ENCODE measurements at places on chromosomes 3 and 15. TPM values are rescaled to one million over a fixed set of nuclear protein-coding genes. Genes with fewer than 3 reads are reported as not detected.
A peak's percentile ranks its signal among the peaks of the same experiment; 100 is the strongest.

DNA sequence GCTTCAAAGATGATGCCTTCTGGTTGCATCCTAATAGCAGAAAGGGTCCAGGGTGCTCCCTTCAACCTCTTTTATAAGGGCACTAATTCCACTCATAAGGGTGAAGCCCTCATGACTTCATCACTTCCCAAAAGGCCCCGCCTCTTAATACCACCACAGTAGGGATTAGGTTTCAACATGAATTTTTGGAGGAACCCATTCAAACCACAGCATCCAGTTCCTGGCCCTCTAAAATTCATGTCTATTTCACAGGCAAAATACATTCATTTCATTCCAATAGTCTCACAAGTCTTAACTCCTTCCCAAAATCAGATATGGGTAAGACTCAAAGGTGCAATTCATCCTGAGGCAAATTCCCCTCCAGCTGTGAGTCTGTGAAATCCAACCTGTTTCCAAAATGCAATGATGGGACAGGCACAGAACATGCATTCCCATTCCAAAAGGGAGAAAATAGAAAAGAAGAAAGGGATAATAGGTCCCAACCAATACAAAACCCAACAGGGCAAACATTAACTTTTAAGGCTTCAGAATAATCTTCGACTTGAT, 124.0 kb downstream of the ATP1B3 start:
- no peak for DNase-seq

- DNase-seq = no peak
These were observed 54.3 kb upstream of the MYRIP start for GRCh38 chr3:39755100-39755499.

DNA sequence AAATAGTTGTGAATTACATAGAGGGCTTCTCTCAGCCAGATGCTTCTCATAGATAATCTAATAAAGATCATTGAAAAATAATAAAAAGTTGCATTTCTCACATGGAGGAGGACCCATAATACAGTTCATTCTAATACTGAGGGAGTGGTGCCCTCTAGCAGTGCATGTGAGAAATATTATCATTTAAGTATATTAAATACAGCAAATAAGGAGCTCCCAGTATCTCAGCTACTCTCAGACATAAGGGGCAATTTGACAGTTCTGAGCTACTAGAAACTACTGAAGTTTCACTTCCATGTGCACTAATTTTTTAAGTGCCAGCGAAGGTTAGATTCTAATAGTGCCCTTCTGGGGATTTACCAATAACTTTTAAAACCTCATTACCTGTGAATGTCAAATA, 188.3 kb downstream of the IL5RA start:
- no peak for DNase-seq

VGLL3 gene
- total RNA-seq = not detected

DNA sequence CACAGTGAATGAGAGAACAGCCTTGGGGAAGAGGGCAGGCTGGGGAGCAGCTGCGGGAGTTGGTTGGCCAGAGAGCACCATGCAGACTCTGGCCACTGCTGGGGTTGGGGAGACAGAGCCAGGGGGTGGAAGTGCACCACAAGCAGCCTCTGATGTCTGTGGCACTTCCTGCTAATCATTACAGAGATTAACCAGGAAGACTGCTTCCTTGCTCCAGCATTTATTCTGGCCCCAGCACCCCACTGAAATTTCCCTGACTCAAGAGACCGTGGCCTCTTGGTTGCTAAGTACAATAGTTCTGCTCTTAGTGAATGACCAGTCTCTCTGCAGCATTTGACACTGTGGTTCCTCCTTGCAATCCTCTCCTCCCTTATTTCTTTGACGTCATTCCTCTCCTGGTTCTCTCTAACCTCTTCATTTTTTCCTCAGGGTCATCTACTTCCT, 266.2 kb upstream of the ROPN1 start:
- DNase-seq = no peak

DNA sequence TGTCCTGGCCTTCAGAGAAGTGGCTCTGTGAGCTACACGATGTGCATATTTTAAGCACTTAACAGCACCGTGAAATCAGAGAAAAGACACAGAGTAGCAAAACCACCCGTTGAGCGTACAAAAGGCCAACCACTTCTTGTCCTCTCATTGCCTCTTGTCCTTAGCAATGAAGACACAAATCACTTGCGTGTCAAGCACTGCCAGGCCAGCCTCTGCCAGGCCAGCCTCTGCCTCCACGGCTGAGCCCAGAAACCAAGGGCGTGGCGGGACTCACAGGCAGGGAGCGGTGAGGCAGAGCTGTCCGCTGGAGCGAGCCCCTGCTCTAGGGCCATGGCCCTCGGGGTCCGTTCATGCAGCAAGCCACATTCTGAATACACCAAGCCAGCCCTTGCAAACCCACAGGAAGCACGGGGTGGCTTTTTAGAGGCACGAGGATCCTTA, 4.0 kb downstream of the MUC4 start:
- DNase-seq = no peak

MYRIP gene
- not detected for total RNA-seq

DNA sequence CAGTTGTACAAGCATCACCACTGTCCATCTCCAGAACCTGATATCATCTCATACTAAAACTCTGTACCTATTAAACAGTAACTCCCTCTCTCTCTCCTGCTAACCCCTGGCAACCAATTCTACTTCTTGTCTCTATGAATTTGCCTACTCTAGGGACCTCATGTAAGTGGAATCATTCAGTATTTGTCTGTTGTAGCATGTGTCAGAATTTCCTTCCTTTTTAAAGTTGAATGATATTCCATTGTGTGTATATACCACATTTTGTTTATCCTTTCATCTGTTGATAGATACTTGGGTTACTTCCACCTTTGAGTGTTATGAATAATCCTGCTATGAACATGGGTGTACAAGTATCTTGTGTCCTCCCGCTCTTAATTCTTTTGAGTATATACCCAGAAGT, 16.6 kb downstream of the ZNF592 start:
- DNase-seq = no peak

GRCh38 chr3:193771011-193771652, 178.1 kb downstream of the OPA1 start:
- DNase-seq = peak; percentile 38

DNA sequence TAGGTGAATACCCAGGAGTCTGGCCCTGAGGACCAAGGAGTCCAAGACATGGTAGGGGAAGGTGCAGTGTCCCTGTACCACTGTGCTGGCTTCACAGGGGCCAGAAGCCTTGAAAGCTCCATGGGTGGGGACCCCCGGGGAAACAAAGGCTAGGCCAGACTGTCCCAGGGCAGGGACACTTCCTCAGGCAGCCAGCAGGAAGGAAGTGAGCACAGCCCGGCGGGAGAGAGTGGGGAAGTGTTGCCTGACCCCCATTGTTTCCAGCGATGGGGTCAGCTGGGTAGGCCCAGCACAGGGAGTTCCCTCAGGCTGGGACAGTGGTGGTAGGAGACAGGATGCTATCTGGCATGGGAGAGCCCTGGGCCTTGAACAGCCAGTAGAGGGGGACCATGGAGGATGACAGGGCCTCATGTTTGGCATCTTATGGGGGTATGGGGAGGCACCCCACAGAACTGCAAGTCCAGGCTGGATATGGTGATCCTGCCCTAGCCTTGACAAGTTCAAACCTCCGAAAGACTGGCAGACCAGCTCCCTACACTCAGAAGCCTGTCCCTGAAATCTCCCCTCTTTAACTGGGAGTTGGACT, 1.2 kb upstream of the HYAL2 start:
- DNase-seq = no peak
